ENCODE measurements at places on chromosomes 2 and 18.

GRCh38 chr2:154375579-154375931 is 322.9 kb upstream of the KCNJ3 start:
- peak; percentile 63 for DNase-seq

GRCh38 chr2:27710640-27711430 is 47.1 kb downstream of the SLC4A1AP start:
- no peak for DNase-seq

- no peak for DNase-seq
Measured at GRCh38 chr18:33135951-33136660, 304.4 kb downstream of the CCDC178 start.

GRCh38 chr2:224927646-224928173 is 114.6 kb downstream of the DOCK10 start:
- DNase-seq, result no peak

- DNase-seq, result no peak
Measured at GRCh38 chr2:219736209-219736608, 108.8 kb downstream of the SLC4A3 start.

GRCh38 chr2:20917719-20918572 is 95.0 kb upstream of the LDAH start:
- no peak for DNase-seq

GRCh38 chr2:233087713-233088112 is 27.6 kb downstream of the INPP5D start:
- no peak for DNase-seq
